HEK293T (cell line): ENCODE measurements at places on chromosomes 5 and 9.

DNA sequence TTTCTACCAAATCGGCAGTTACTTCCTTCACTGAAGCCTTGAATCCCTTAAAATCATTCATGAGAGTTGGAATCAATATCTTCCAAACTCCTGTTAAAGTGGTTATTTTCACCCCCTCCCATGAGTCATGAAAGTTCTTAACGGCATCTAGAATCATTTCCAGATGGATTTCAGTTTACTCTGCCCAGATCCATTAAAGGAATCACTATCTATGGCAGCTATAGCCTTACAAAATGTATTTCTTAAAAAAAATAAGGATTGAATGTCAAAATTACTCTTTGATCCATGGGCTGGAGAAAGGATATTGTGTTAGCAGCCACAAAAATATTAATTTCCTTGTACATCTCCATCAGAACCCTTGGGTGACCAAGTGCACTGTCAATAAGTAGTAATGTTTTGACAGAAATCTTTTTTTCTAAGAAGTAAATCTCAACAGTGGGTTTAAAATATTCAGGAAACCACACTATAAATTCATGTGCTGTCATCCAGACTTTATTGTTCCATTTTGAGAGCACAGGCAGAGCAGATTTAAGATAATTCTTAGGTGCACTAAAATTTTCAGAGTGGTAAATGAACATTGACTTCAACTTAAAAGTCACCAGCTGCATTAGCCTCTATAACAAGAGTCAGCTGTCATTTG is 767.7 kb downstream of the DTWD2 start:
- DNase-seq: no peak

- DNase-seq: no peak
Measured at GRCh38 chr9:126420643-126421564, 94.3 kb downstream of the MVB12B start.

GRCh38 chr9:6566409-6567139 is 79.0 kb downstream of the GLDC start:
- no peak for DNase-seq

- no peak for DNase-seq
Measured at GRCh38 chr9:68546596-68547390, 6.1 kb upstream of the TMEM252 start.

- no peak for DNase-seq
Measured at GRCh38 chr5:36683821-36684434, 77.5 kb downstream of the SLC1A3 start.

- DNase-seq: no peak
Measured at GRCh38 chr5:57349214-57349613, 133.4 kb downstream of the ACTBL2 start.

- no peak for DNase-seq
Measured at GRCh38 chr9:74444369-74444768, 52.8 kb upstream of the RORB start.

DNA sequence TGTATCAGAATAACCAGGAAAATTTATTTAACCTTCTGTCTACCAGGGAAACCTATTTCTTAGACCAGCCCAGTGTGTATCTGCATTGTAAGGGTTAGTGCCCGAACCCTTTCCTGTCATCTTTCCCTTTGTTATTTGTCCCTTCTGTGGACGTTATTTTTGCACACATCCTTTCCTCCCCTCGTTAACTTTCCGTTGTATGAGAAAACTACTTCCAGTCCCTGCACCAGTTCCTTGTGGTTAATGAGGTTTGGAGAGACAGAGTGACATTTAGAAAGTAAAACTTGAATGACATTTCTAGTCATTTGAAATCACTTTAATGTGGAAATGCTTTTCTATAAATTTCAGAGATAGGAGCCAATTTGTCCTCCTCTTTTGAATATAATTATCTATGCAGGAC is 4.3 kb upstream of the IFNB1 start:
- DNase-seq: no peak

- no peak for DNase-seq
Measured at GRCh38 chr9:89189215-89189614, 10.6 kb upstream of the SHC3 start.

GRCh38 chr9:137281345-137282116 is 4.0 kb downstream of the TOR4A start:
- DNase-seq: no peak

DNA sequence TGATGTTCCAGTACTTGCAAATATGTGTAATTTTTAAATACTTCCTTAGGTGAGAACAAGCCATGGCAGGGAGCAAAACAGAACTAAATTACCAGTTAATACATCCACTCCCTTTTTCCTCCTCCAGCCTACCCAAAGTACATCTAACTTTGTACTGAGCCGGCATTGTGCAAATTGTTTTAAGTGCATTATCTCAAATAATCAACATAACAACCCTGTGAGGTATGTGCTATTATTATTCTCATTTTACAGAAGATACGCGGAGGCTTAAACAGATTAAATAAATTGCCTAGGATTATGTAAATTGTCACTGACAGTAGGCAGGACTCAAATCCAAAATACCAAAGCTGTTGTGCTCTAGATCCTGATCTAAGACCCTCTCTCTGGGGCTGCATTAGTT is 55.5 kb upstream of the KLF4 start:
- DNase-seq: no peak

DNA sequence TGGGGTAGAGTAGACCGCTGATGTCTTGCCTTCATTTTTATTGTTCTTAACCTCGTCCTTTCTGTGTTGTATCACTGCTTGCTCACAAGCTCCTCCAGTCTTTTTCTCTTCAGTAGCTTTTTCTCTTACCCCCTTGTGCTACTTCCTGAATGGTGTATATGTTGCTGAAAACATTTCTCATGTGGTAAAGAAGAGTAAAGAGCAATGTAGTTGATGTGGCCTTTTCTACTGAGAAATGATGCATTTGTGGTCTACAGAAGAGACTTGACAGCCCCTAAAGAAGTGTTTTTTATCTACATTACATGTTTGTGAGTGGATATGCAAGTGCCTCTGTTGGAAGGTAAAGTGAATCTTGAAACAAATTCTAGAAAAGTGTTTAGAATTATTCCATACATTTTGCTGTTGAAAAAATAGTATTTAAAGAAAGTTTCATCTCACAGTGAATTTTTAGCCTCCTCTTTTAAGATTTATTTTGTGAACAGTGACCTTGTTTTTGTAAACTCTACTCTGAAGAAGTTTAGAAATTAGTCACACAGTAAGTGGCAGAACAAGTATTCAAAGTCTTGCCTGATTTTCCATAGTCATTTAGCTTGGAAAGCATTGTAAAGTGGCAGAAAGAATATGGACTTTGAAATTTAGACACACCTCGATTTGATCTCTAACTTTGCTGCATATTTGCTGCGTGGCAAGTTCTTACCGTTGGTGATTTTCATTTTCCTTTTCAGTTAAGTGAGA is 17.4 kb downstream of the CDC42SE2 start:
- DNase-seq: no peak

DNA sequence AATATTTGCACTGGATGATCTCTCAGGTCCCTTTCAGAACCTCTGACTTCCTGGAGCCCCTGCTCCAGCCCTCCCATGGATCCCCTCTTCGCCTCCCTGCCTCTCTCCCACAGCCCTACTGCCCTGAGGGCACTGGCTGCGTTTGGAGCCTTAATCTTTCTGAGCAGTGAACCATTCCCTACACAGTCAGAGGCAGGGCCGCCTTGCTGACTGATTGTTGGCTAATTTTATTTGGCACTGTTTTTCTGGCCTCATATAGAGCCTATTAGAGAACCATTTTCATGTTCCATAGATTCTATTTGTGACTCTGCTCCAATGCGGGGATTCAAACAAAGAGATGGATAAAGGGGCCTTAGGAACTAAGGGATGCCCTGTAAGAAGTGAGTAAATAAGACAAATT is 91.1 kb downstream of the BRINP1 start:
- DNase-seq: no peak

GRCh38 chr5:131615957-131616356 is 19.1 kb downstream of the RAPGEF6 start:
- no peak for DNase-seq

GRCh38 chr9:6173914-6174313 is 41.7 kb upstream of the IL33 start:
- no peak for DNase-seq

DNA sequence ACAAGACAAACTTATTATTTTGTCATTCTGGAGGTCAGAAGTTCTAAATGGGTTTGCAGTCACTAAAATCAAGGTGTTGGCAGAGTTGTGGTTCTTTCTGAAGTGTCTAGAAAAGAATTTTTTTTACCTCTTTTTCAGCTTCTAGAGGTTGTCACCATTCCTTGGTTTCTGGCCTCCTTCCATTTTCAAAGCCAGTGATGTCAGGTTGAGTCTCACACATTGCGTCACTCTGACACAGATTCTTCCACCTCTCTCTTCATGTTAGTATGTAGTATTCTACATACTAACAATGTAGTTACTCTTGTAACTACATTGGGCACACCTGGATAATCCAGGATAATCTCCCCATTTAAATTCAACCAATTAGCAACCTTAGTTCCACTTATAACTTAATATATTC is 290.3 kb downstream of the RFX3 start:
- DNase-seq: no peak

DNA sequence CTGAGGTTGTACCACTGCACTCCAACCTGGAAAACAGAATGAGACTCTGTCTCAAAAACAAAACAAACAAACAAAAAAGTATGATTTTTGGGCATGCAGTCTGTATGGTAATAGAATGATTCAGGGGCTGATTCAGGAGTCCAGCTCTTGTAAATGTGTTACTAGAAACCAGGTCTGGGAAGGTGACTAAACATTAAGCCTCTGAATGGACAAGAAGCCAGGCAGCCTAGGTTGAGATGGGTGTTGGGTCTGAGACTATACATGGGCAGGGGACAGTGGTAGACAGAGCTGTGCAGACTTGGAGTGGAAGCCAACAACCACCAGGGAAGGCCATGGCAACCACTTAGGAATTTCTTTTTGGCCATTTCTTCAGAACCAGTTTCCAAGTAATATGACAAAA is 64.9 kb upstream of the TLE1 start:
- no peak for DNase-seq

GRCh38 chr5:172554562-172554961 is 86.5 kb upstream of the NEURL1B start:
- DNase-seq: no peak

- DNase-seq: no peak
Measured at GRCh38 chr5:110087829-110088228, 398.1 kb downstream of the MAN2A1 start.

DNA sequence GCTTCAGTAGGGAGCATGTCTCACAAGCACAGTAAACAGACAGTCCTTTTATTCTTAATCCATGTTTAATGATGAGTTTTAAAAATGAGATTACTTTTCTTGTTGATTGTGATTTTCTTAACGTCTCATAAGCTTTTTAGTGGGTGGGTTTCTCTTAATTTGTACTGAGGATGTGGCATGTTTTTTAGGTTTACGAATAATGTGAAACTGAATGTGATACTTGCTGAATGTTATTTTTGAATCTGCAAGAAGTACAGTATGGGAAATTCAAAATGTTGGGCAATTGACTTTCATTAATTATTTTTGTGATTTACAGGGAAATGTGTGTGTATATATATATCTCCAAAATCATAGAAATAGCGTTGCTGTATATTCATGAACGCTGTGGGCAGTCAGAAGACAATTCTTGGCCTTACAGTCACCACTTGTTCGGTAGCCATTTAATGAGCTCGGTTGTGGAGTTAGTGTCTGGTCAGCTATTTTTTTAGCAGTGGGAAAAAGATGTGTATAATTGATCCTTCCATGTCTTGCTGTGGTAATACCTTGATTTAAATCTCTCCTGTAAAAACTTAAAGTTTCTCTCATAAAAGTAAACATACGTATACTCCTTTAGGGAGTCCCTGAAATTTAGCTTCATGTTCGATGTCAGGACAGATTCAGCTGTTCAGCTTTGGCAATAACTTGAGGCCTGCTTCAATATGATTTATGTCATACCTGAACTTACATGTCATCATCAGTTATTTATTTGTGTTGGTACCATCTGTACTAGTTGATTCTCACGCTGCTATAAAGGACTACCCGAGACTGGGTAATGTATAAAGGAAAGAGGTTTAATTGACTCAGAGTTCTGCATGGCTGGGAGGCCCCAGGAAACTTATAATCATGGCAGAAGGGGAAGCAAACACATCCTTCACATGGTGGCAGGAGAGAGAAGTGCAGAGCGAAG is 15.0 kb downstream of the ICE1 start:
- no peak for DNase-seq

- DNase-seq: no peak
Measured at GRCh38 chr9:119736491-119737454, 367.5 kb upstream of the BRINP1 start.
